ENCODE measurements at places on chromosomes 12 and 14.

DNA sequence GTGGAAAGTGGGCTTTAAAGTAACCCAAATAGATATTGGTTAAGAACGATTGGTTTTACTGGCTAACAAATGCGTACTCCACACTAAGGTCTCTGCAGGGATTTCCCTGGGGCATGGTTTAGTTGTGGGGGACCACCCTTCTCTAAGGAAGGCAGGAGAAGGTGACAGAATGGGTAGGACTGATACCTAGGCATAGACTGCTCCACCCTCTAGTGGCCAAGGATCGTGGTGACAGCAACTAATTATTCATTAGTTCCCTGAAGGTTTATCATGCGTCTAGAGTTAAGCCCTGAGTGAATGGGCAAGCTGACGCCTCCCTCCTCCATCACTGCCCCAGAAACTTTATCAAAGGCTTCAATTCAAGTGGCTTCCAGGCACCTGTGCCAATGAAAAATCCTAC, 9.1 kb downstream of the FAM181A start:
- DNase-seq, result no peak

- peak; percentile 22 for DNase-seq
Observed at GRCh38 chr14:21382886-21383847, 652 bp downstream of the SUPT16H start.

- DNase-seq, result no peak
Observed at GRCh38 chr12:104166465-104166864, 28.5 kb upstream of the NFYB start.

- no peak for DNase-seq
Observed at GRCh38 chr12:47610686-47611252, 95.1 kb downstream of the RPAP3 start.

- peak; percentile 77 for DNase-seq
Observed at GRCh38 chr14:101980700-101981099, 16.3 kb downstream of the DYNC1H1 start.

DNA sequence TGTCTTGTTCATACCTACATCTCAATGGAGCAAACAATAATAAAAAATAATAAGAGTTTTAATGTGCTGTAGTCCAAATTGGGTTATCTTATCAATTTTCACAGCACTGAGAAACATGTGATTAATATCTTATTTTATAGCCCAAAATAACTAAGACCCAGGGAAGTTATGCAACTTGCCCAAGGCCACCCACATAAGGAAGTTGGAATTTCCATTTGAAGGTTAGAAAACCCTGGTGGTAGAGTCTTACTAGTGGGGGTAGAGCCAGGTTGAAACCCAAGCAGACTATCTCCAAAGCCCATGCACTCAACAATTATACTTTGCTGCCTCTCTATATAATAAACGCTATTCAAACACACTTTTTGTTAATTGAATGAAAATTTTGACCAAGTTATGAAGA, 270.0 kb upstream of the CAND1 start:
- no peak for DNase-seq

- DNase-seq, result no peak
Observed at GRCh38 chr12:79549531-79550271, 141.1 kb downstream of the PAWR start.

DNA sequence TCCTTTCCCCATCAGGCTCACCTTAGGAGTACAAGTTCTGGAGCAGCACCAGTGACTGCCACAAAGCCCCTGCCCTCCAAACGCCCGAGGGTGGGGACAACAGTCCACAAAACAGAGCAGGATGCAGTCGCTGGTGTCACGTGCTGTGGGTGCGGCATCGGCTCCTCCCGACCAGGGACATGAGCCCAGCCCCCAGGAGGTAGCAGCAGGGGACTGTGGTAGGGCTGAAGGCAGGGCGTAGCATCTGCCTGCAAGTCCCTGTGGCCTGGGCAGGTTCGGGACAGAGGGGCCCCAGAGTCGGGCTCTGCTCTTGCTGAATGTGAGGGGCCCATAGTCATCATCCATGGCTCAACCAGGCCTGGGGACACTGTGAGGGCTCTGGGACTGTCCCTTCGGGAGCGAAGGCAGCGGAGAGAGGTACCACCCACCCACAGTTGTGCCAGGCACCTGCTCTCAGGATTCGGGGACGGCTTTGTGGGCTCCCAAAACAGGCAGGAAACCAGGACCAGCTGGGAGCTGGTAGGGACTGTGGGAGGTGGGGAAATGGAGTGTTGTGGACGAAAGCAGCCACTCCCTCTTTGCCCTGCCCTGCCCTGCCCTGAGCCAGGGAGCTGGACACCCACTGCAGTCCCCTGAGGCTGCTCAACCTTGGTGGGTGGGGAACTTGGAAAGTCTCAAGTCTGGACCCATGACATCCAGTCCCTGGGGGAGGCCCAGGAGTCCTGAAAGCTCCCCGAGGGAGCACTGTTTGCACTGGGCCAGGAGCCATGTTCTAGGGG, 30.7 kb downstream of the FBRSL1 start:
- DNase-seq, result no peak

DNA sequence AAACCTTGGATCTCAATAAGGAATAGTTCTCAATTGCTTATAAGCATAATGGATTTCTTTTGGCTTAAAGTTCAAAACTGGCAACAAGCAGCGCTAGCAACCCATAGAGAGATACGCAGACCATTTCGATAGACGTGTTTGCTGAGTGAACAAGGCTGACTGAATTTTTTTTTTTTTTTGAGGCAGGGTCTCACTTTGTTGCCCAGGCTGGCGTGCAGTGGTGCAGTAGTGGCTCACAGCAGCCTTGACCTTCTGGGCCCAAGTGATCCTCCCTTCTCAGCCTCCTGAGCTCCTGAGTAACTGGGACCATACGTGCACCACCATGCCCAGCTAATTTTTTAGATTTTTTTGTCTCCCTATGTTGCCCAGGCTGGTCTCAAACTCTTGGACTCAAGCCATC, 1.4 kb upstream of the AKAP5 start:
- DNase-seq, result no peak

- no peak for DNase-seq
Observed at GRCh38 chr12:129378496-129378895, 525.2 kb downstream of the GLT1D1 start.

DNA sequence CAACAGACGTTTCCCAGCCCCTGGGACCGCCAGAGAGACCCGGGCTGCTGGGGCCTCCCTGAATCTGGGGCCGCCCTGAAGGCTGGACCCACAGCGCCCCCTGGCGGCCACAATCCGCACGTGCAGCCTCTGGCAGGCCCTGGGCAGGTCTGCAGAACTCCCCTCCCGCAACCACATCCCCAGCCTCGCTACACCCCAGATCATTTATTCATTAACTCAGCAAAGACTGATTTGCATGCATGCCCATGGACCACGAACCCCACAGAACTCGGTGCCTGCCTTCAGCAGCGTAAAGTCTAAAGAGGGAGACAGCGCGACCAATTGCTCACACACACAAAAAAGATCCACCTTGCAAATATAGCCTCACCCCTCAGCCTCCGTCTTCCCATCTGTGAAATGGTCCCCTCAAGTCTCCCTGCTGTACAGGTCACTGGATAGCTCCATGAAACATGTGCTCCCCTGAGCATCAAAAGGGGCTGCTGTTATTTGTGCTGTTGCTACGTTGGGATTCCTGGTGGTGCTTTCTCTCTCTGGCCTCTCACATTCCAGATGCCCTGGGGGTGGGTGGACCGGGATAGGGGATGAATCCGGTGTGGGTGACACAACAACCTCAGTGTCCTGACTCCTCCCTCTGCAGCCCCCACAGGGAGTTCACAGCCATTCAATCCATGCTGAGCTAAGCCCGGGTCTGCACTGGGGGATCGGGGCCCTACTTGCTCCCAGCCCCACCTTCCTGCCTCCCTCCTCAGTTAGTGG, 96.4 kb downstream of the SCARB1 start:
- DNase-seq, result peak; percentile 75

- no peak for DNase-seq
Observed at GRCh38 chr12:30537228-30537627, 158.4 kb downstream of the IPO8 start.

- no peak for DNase-seq
Observed at GRCh38 chr14:53391631-53392285, 238.6 kb upstream of the DDHD1 start.

DNA sequence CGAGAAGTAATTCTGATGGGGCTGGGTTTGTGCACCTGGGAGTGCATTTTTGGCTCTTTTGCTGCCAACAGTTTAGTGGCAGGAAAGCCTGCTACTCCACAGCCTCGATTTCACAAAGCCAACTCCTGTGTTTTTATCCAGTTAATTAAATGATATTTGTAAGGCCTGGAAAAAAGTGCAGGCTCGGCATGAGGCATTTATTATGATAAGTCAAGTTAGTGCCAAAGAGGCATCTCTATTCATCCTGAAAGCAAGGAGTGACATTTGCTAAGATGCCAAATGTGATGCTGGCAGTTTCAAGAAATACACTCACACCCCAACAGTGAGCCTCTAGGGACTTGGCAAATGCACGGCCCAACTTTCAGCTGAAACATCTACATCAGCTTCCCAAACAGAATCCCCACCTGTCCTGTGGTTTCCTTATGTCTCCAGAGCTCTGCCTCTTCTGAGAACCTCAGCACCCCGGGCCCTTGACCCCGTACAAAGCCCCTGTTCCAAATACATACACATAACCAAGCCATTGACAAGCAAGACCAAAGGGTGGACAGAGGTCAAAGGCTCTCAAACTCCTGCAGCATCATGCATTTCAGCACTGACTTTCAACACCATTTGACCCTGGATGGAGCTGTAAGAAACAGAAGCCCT, 955.1 kb upstream of the TMEM132C start:
- DNase-seq, result no peak

GRCh38 chr12:13472690-13473089, 276.2 kb downstream of the EMP1 start:
- DNase-seq, result no peak

DNA sequence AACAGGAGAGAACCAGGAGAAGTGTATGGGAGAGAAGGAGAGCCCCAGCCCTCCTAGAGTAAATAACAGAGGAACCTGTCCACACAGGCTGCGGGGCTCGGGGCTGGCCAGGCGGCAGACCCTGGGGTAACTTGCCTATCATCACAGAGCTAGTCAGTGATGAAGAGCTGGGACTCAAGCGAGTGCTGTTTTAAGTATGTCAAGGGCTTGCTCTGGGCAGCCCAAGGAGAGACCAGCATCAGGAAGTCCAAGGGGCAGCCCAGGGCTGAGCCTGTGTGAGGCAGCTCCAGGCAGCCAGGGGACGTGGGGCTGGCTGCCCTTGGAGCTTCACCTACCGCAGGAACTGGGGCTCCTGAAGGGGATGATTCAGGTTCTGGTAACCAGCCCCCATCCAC, 10.0 kb downstream of the VWF start:
- DNase-seq, result no peak

- no peak for DNase-seq
Observed at GRCh38 chr12:6952863-6953441, 1.8 kb downstream of the PTPN6 start.

- no peak for DNase-seq
Observed at GRCh38 chr12:114392909-114393308, 13.0 kb downstream of the TBX5 start.

DNA sequence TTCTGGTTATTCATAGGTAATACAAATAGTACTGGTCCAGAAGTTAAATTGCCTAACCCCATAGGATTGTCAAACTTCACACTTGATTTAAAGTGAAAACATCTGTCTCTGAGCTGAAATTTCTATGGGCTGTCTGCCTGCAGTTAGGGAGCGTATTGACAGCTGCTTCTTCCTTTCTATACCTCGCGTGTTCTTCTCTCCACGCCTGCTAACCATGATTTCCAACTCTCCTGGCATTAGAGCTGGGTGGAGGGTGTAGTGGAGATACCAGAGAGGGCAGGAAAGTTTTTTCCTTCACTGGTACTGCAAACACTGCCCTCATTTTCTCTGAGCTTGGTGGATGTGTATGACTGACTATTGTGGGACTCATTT, 429.0 kb upstream of the FBXO33 start:
- DNase-seq, result no peak

DNA sequence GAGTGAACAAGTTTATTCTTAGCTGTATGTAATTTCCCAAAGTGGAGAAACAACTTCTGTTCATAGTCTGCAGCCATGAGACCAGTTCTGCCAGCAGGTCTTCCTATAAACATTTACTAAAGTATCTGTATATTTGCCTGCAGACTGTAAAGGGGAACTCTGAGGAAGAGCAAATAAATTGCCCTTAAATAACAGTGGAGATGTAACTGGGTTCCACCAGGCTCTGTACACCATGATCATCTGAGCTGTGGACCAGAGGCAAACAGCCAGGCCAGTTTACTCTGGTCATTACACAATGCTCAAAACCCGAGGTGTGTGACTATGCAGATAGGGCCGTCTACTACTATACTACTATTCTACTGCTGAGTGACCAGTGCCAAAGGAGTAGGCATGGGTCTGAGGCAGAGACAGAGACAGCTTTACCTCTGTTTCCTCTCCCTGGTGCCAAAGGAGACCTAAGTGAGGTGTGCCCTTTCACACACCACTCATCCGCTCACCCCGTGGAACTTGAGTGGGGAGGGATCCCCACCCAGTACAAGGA, 21.1 kb upstream of the CERS5 start:
- no peak for DNase-seq

- DNase-seq, result no peak
Observed at GRCh38 chr12:27305673-27306456, 26.8 kb upstream of the BMAL2 start.

GRCh38 chr12:53603196-53603595, 23.0 kb downstream of the ATF7 start:
- DNase-seq, result no peak

- DNase-seq, result no peak
Observed at GRCh38 chr14:32513571-32514009, 184.5 kb downstream of the AKAP6 start.

GRCh38 chr12:121232163-121232562, 22.2 kb downstream of the P2RX4 start:
- DNase-seq, result no peak

- DNase-seq, result no peak
Observed at GRCh38 chr12:100706033-100706432, 88.5 kb upstream of the ANO4 start.

GRCh38 chr14:89849931-89850330, 104.6 kb downstream of the EFCAB11 start:
- DNase-seq, result no peak

DNA sequence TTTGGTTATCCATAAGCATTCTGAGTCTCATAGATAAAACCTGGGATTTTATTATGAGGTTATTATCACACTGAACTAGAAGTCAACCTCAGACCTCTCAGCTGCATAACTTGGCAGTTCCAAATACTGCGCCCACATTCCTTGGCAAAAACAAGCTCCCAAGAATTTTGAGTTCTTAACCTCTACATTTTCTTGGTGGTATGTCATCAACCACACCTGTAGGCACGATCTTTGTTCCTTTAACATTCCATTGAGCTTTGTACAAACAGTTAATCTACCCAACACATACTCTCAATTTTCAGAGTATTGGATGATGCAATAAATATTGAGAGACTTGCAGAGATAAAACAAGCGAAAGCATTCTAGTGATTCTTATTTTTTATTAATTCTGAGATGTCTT, 371.8 kb upstream of the PRICKLE1 start:
- DNase-seq, result no peak

DNA sequence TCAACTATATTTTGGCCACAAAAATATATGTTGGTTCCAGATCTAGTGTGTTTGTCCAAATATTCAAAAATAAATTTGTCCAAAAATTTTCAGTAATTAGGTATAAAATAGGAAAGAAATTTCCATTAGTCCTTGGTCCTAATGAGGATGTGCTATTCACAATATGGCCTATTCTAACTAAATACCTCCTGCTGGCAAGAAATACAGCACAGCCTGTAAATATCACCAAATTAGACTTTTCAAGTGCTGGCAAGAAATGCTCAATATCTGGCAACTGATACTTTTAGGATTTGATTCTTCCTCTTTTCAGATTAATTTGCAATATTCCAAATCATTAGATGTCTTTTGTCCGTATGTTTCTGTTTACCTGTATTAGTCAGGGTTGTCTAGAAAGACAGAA, 1446.2 kb downstream of the LRFN5 start:
- DNase-seq, result no peak

GRCh38 chr14:32038876-32039275, 38.2 kb upstream of the ARHGAP5 start:
- no peak for DNase-seq

Data from tibial nerve (tissue), 4 donors.